EH (cell line): ENCODE measurements at places on chromosomes 12 and 14.

- DNase-seq: no peak
These were observed 40.8 kb downstream of the ANO6 start for GRCh38 chr12:45256721-45257120.

DNA sequence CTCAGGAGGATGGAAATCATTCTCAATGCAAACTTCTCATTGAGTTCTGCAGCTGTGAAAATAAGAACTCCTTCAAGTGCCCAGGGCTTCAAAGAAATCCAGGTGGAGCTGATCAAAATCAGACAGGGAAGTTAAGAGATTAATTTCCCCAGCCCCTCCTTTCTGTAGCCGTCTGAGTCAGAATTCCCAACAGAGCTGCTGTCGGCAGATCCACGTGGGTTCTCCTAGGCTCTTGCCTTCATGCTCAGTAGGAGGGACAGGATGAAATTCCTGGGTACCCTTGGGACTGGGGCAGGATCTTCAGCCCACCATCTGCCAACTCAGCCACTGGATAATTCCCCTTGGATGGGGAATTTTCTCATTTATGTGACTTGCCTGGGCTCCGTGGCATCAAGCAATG is 13.3 kb downstream of the TGFB3 start:
- DNase-seq: no peak

- DNase-seq: peak; percentile 34
These were observed 17.4 kb downstream of the RFC5 start for GRCh38 chr12:118033902-118034301.

GRCh38 chr12:24718617-24719016 is 230.3 kb downstream of the BCAT1 start:
- no peak for DNase-seq

GRCh38 chr12:21502164-21502496 is 541 bp downstream of the GOLT1B start:
- peak; percentile 67 for DNase-seq

- DNase-seq: no peak
These were observed 42.1 kb upstream of the TESC start for GRCh38 chr12:117141097-117141898.

GRCh38 chr14:70254476-70254961 is 65.8 kb upstream of the SLC8A3 start:
- DNase-seq: peak; percentile 18

- no peak for DNase-seq
These were observed 144.0 kb downstream of the RAD51B start for GRCh38 chr14:67963545-67963944.

- DNase-seq: peak; percentile 39
These were observed 982 bp downstream of the BCL7A start for GRCh38 chr12:122022393-122023338.

- DNase-seq: no peak
These were observed 77.9 kb upstream of the BBS10 start for GRCh38 chr12:76426160-76426559.

DNA sequence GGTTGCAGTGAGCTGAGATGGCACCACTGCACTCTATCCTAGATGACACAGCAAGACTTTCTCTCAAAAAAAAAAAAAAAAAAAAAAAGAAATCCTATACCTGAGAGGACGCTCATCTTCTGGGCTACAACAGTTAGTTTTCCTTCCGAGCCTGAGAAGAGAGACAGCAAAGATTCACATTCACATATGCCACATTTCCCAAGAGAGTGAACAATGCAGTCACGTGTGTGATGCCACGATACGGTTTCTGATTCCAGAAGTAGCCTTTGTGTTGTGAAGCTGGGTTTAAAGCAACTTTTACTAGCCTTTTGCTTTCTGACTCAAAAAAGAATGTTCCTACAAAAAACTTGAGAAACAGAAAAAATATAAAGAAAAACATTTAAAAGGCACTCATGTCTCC is 19.5 kb downstream of the GCN1 start:
- DNase-seq: no peak
